Inflammatory macrophage treated with lipopolysaccharide for 1 hour (primary cell): ENCODE measurements at places on chromosomes 6 and 20.
A peak's percentile ranks its signal among the peaks of the same experiment; 100 is the strongest.

- no peak for DNase-seq
These were observed 85.4 kb downstream of the NINL start for GRCh38 chr20:25499855-25500434.

GRCh38 chr20:56380375-56380774 is 11.6 kb downstream of the AURKA start:
- no peak for DNase-seq

DNA sequence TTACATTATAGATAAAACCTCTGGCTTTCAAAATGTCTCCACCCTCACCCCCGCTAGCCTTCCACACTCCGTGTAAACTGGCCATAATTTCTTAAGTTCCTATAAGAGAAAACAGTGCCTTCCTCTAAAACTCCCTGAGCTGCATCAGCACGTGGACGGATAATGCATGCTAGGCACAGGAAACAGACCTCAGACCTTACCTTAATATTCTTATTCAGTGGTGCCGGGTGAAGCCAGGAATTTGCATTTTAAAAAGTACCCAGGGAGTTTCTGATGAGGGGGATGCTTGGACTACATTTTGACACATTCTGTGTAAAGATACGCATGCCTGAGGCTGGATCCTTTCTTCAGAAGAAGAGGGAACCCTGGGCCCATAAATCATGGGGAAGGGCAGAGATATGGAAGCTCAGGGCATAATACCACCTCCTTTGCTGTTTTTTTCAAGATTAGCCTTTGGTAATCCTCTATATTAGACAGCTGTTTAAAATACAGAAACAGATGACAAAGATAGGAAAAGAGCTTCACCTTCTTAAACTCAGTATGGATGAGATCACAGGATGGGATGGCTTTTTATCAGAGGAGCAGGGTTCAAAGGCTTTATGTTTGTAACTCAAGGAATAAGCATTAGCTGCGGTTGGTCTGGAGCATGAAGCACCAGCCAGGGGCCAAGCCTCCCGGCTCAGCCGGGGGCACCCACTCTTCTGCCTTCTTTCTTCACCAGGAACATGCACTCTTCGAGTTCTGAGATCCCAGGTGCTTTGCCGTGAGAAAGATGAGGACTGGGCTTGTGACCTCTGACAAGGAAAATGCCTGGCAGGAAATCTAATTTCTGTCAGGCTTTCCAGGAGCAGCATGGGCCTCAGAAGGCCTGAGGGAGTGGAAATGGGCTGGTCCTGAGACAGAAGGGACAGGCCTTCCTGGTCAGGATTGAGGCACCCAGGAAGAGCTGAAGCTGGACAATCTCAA is 218.1 kb upstream of the SOX4 start:
- no peak for DNase-seq

DNA sequence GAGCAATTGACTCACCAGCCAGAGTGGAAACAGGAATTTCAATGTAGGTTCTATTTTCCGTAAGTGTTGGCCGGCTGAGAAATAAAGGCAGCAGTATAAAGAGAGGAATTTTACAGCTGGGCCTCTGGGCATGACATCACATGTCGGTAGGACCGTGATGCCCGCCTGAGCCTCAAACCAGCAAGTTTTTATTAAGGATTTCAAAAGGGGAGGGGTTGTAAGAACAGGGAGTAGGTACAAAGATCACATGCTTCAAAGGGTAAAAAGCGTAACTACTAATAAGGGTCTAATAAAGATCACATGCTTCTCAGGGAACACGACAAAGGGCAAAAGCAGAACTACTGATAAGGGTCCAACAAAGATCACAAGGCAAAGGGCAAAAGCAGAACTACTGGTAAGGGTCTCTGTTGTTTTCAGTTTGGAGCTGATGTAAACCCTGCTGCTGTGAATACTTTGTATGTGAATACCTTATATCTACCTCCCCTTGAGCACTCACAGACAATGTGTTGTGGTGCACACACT is 9.0 kb upstream of the TULP4 start:
- no peak for DNase-seq

- DNase-seq = no peak
These were observed 58.2 kb upstream of the NKX2-2 start for GRCh38 chr20:21571841-21572690.

GRCh38 chr6:115766745-115767462 is 293.8 kb downstream of the FRK start:
- DNase-seq = no peak

DNA sequence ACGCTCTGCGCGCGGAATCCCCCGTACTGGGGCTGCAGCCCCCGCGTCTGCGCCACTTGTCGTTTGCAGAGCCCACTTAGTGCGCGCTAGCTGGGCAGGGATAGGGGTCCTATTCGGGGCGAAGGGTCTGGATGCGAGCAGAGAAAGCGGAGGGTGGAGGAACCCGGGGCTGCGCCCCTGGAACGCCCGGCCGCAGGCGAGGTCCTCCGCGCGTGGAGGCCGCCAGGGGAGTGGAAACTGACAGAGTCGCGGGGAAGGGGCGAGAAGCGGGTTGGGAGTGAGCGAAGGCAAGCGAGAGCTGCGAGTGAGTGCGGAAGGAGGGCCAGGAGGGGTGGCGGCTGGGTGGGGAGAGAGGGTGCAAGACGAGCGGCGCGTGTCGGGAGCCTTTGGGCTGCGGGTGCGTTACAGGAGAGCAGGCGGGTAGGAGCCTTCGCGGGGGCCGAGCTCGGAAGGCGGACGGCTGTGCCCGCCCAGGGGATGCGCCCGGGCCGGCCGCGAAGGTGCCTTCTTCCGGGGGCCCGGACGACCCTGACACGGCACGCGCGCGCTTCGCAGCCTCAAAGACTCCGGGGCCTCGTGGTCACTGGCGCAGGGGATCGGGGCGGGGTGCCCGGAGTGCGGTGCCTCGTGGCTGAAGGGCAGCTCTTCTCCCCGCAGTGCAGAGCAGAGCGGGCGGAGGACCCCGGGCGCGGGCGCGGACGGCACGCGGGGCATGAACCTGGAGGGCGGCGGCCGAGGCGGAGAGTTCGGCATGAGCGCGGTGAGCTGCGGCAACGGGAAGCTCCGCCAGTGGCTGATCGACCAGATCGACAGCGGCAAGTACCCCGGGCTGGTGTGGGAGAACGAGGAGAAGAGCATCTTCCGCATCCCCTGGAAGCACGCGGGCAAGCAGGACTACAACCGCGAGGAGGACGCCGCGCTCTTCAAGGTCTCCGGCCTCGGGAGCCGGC is 1.2 kb downstream of the IRF4 start:
- peak; percentile 34 for DNase-seq

GRCh38 chr6:113112086-113112485 is 745.1 kb upstream of the MARCKS start:
- DNase-seq = no peak

- DNase-seq = no peak
These were observed 186.7 kb upstream of the PMEPA1 start for GRCh38 chr20:57896563-57896962.

- peak; percentile 74 for DNase-seq
These were observed 670 bp downstream of the NCOA5 start for GRCh38 chr20:46089167-46089416.

- no peak for DNase-seq
These were observed 63.1 kb downstream of the MYH7B start for GRCh38 chr20:35018590-35019371.

- DNase-seq = no peak
These were observed 150.9 kb downstream of the DST start for GRCh38 chr6:56491606-56492328.

DNA sequence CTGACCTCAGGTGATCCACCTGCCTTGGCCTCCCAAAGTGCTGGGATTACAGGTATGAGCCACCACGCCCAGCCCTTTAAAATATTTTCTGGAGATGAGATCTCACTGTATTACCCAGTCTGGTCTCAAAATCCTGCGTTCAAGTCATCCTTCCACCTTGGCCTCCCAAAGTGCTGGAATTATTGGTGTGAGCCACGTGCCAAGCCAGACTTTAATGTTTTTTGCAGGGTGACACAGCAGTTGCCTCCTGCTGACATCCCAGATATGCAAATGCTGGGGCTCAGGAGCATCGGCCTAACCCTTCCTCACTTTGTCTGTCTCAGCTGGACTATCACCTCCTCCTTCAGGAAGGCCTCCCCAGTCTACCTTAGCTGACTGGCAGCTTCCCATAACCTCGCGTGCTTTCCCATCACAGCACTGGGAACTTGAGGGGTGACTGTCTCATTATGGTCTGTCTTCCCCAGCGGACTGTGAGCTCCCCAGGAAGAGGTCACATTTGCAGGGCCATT is 14.3 kb upstream of the ID1 start:
- no peak for DNase-seq

DNA sequence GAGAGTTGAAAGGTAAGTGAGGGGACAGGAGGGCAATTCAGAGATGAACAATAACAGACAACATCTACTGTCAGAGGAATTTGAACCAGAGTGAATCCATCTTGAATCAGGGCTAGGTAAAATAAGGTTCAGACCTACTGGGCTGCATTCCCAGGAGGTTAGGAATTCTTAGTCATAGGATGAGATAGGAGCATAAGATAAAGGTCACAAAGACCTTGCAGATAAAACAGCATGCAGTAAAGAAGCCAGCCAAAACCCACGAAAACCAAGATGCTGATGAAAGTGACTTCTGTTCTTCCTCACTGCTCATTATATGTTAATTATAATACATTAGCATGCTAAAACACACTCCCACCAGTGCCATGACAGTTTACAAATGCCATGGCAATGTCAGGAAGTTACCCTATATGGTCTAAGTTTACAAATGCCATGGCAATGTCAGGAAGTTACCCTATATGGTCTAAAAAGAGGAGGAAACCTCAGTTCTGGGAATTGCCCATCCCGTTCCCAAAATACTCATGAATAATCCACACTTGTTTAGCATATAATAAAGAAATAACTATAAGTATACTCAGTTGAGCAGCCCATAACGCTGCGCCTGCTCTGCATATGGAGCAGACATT is 248.5 kb downstream of the HAO1 start:
- DNase-seq = no peak

DNA sequence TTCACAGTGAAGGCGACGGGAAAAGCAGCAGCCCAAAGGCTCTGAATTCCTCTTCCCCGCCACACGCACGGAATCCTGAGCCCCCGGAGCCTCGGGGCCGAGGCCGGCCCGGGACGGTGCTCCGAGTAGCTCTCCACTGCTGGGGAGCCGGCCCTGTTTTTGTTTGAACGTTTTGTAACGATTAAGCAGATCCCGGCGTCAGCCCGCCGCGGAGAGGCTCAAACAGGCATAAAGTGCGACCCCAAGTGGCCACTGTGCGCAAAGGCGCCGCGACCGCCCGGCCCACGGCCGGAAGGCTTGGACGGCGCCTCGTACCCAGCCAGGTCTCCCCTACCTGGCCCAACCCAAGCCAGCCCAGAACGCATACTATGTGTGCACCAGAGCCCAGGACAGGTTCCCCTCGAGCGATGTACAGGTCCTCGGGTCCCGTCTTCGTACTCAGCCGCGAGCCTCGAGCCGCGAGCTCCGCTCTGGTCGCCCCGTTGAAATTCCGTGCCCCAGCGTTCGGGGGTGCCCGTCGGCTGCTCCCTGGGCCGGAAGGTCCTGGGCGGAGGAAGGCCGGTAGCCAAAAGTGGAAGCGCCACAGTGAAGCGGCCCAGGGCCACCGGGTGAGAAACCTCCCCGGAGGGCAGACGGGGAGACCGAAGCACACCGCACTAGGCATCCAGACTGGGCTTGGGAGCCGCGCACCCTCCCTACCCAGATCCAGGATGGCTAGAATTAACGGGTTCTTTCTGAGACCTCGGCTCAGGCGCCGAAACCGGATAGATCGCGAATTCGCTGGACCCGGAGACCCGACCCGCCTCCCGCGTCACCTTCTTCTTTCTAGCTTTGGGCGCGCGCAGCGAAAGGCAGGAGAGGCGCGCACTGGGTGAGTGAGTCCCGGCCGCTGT is 1.2 kb upstream of the MAFB start:
- peak; percentile 79 for DNase-seq

- DNase-seq = no peak
These were observed 56.2 kb downstream of the KHDC1L start for GRCh38 chr6:73169111-73169510.

DNA sequence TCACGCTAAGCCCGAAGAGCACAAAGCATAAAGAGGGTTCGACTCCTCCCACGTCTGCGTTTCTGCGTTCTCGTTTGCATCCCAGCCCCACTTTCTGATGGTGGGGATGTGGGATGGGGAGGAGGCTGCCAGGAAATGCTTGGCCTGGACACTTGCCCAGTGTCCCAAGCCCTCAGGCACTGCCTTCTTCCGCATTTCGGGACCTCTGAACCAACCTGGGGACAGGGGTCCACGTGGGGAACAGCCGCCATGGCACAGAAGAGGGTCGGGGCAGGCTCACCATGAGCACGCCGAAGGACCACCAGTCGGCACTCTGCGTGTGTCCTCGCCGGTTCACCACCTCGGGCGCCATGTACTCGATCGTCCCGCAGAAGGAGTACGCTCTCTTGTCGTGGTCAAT is 88.2 kb downstream of the RAMACL start:
- DNase-seq = no peak

DNA sequence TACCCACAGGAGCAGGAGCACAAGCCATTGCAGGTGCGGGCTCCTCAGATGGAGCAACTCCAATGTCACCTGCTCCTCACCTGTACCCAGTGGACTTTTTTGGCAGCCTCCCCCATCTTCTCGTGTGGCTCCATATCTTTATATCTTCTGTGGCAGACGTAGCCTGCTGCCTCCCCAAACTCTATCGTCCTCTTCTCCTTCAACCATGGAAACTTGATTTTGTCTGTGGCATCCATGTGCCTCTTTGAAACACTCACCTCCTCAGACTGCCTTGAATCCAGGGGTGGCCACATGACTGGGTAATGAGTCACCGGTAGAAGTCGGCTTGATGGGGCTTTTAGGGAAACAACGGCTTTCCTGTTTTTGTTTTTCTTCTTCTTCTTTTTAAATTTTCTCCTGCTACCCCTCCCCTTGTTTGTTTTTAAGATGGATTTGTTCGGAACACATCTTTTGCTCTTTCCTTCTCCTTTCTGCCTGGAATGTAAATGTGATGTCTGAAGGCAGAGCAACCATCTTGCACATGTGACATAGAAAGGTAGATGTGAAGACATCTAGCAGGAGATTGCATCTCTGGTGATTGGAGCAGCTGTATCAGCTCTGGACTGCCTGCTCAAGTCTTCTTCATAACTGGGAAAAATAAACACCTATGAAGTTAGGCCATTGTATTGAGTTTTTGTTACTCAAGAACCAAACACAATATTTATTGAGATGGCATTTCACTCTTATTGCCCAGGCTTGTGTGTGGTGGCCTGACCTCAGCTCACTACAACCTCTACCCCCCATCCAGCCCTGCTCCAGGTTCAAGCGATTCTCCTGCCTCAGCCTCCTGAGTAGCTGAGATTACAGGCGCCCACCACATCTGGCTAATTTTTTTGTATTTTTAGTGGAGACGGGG is 69.9 kb upstream of the DDR1 start:
- peak; percentile 84 for DNase-seq
